ENCODE measurements at places on chromosomes 4 and X.

GRCh38 chr4:84451546-84451945, 47.5 kb downstream of the NKX6-1 start:
- no peak for DNase-seq

GRCh38 chrX:39550795-39551361, 546.9 kb downstream of the BCOR start:
- DNase-seq = no peak

GRCh38 chr4:136106753-136107152, 1425.5 kb downstream of the PCDH18 start:
- no peak for DNase-seq

- DNase-seq = no peak
Observed at GRCh38 chr4:78552389-78553042, 946 bp downstream of the ANXA3 start.

GRCh38 chrX:119604766-119605463, 1.3 kb downstream of the NKRF start:
- DNase-seq = peak; percentile 14

DNA sequence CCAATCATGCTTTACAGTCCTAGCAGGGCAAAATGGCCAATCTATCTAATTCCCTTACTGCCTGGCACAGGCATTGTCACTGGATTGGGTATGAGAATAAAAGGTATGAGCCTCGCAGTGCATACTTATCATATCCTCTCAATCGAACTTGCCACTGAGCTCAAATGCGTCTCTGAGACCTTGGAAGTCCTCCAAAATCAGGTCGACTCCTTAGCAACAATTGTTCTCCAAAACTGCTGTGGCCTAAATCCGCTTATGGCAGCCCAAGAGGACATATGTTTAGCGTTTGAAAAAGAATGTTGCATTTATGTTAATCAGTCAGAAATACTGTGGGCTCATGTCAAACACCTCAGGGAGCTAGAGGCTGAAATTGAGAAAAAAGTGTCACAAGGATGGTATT, 69.7 kb downstream of the SPIN4 start:
- DNase-seq = no peak

GRCh38 chr4:123827511-123827910, 430.9 kb downstream of the SPRY1 start:
- DNase-seq = no peak

DNA sequence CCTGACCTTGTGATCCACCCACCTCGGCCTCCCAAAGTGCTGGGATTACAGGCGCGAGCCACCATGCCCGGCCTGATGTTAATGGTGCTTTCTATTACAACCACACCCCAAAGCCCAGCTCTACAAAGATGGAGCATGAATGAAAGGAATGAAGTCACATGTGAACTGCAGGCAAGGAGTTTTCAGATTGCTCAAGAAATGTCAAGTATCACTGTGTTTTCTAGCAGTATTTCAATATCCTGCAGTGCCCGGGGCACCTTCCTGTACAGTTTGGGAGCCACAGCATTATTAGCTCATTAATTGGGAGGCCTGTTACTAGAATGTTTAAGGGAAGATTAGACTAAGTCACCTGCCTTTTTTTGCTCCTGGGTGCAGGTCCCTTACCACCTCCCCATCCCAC, 40.1 kb downstream of the PRIMPOL start:
- DNase-seq = no peak

DNA sequence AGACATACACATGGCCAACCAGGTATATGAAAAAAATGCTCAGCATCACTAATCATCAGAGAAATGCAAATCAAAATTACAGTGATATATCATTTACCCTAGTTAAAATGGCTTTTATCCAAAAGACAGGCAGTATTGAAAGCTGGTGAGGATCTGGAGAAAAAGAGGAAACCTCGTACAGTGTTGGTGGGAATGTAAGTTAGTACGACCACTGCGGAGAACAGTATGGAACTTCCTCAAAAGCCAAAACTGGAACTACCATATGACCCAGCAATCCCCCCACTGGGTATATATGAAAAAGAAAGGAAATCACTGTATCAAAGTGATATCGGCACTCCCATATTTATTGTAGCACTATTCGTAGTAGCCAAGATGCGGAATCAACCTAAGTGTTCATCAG, 23.4 kb downstream of the ABHD18 start:
- no peak for DNase-seq

- DNase-seq = no peak
Observed at GRCh38 chr4:84319124-84319523, 180.0 kb downstream of the NKX6-1 start.

DNA sequence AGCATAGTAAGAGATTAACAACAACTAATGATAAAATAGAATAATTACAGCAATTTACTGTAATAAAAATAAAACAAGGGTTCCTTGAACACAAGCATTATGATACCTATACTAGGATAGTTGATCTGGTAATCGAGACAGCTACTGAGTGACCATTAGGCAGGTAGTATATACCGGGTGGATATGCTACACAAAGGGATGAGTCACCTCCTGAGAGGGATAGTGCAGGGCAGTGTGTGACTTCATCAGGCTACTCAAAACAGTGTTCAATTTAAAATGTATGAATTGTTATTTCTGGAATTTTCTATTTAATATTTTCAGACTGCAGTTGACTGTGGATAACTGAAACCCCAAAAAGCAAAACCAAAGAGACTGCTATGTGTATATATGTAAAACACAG, 9.7 kb upstream of the ANTXR2 start:
- DNase-seq = no peak

GRCh38 chrX:119885554-119886428, 9.9 kb upstream of the AKAP14 start:
- DNase-seq = no peak

DNA sequence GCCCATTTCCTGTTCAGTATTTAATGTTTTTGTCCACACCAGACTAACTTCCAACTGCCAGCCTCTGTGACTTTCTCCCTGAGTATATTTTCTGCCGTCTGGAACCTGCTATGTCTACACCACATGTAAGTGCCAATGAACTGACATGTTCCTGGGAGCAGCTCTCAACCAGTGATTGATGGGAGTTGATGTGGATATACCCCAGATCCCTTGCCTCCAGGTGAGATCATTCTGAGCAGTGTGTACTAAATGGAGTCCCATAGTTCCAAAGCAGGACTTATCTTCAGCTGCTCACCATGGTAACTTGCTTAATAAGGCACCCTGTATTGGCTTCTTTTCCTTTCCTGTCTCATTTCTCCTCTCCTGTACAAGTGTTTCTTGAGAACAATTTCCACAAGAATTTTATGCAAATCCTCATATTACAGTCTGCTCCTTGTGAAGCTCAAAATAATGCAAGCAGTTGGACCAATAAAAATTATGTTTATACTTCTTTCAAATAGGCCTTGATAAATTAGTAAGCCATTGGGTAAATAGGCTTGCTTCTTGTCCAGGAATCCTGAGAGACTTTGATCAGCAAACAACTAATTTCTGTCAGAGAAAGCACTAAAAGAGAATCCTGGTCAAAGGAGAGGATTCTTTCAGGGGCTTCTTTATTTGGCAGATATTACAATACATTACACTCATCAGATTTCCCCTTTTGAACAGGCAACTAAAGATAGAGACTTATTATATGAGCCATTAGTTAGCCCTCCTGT, 911.7 kb upstream of the NDST4 start:
- DNase-seq = no peak

DNA sequence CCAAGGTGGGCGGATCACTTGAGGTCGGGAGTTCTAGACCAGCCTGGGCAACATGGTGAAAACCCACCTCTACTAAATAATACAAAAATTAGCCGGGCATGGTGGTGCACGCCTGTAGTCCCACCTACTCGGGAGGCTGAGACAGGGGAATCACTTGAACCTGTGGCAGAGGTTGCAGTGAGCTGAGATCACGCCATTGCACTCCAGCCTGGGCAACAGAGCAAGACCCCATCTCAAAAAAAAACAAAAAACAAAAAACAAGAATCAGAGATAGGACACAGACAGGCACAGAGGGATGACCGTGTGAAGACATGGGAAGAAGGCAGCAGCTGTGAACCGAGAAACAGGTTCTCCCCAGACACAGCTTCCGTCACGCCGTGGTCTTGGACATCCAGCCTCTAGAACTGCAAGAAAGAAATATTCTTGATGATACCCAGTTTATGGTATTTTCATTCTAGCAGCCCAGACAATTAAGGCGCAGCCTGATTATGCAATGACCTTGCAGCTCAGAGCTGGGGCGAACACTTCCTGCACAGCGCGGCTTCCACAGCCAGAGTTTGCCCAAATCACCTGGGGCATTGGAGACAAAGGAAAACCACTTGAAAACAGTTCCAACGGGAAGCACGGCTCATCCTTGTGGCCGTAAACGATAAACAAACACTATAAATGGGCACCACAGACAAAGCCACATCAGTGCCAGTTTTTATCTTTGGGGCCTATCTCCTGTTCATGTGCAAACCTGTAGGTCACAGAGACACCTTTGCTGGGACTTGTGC, 4.2 kb upstream of the ARSD start:
- DNase-seq = no peak

- no peak for DNase-seq
Observed at GRCh38 chrX:72360326-72360725, 54.6 kb upstream of the CITED1 start.

- DNase-seq = no peak
Observed at GRCh38 chrX:48470833-48471118, 716 bp upstream of the SLC38A5 start.

- no peak for DNase-seq
Observed at GRCh38 chrX:47992095-47992380, 11.8 kb downstream of the ZNF182 start.

GRCh38 chr4:120081726-120082125, 15.1 kb upstream of the MAD2L1 start:
- no peak for DNase-seq

DNA sequence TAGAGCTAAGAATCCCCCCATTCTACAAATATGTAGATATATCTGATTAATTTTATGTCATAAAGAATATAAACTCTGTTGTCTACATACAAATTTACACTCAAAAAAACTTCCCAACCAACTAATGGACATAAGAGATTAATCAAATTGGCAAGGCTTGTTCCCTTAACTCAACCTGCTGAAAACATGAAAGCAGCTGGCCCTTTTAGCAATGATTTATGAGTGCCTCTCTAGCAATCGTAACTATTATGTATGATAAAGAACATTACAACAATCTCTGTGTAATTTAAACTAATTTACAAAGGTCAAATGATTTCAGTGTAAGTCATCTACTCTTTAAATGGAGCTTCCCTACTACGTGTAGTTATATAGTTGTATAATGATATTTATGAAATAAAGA, 83.1 kb upstream of the FTHL17 start:
- no peak for DNase-seq

DNA sequence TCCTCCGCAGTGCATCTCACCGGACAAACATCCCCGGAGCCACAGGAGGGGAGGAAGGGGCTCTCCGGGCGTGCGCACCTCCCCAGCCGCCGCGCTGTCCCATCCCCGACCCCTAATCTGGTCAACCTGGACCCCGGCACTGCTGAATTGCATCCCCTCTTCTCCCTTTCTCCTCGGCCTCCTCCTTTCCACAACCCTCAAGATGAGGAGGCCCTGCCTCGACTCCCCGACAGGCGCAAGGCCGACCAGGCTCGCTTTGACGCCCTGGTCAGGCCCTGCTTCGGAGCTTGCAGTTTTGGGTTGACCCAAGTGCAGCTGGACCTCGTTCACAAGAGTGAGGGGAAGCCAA, 2.3 kb downstream of the PDGFRA start:
- DNase-seq = no peak

DNA sequence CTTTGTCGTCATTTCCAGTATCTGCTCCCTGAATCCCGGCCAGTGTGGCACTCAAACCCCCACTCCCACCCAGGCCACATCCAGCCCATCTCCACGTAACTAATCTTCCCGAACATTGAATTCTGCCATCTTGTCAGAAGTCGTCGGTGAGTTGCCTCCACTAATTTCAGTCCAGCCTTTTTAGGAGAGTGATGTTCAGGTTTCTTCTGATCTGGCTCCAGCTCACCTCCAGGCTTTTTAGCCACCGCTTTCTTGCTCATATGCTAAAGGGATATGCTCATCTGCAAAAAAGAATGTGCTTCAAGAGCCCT, 1.3 kb downstream of the TMEM165 start:
- DNase-seq = no peak

- DNase-seq = no peak
Observed at GRCh38 chr4:151992332-151993154, 231.7 kb upstream of the GATB start.

GRCh38 chrX:3738509-3738908, 25.1 kb upstream of the PRKX start:
- no peak for DNase-seq

- DNase-seq = no peak
Observed at GRCh38 chrX:110442635-110443034, 84.0 kb downstream of the RTL9 start.

DNA sequence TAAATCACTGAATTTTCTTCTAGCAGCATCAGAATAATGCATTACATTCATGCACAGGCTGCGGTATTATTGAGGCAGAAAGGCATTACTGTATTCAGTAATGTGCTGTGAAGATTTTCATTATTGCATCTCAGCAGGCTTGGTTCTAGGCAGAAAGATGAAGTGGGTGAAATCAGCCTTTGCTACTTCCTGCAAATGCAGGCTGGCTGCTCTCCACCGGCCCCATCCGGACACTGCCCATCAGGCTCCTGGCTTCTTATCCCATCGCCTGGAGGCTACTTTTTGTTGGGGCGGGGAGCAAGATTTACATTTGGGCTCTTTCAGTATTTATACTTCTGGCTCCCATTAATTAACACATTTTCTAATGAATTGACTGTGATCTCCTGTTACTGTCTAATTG, 117.8 kb downstream of the FRAS1 start:
- no peak for DNase-seq

GRCh38 chr4:53994382-53995102, 69.9 kb downstream of the CHIC2 start:
- no peak for DNase-seq

DNA sequence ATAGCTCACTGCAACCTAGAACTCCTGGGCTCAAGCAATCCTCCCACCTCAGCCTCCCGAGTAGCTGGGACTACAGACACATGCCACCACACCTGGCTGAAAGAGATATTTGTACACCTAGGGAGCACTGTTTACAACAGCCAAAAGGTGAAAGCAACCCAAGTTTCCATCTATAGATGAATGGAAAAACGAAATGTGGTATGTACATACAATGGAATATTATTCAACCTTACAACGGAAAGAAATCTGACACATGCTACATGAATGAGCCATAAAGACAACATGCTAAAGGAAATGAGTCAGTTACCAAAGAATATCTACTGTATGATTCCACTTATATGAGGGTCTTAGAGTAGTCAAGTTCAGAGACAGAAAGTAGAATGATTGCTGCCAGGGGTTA, 52.2 kb downstream of the ABCG2 start:
- DNase-seq = no peak

DNA sequence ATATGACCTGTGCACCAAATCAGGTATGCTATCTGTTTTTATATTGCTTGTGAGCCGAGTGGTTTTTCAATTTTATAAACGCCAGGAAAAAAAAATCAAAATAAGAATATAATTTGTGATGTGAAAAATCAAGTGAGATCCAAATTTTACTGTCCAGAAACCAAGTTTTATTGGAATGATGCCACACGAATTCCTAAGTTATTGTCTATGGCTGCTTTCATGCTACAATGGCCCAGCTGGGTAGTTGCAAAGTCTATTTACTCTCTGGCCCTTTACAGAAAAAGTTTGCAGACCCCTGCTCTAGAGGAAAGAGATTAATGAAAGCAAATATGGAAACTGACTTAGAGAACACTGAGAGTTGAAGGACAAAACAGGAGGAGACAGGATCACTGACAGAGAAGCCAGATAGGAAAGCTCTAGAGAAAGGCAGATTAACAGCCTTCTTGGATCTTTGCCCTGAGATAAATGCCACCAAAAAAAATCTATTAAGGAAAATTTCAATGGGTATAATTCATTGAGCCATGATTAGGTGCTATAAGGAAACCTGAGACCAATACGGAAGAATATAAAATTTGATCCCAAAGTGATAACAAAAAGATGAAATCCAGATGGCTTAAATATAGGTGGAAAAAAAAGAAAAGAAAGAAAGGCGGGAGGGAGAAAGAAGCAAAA, 29.8 kb downstream of the PRSS12 start:
- DNase-seq = no peak
